Stimulated activated CD8-positive, alpha-beta memory T cell treated with anti-CD3 and anti-CD28 coated beads, Interleukin-12 subunit alpha, Interleukin-12 subunit beta, amount 100 ng/mL, for 1 hour (primary cell): ENCODE measurements at places on chromosomes 2 and 18.

DNA sequence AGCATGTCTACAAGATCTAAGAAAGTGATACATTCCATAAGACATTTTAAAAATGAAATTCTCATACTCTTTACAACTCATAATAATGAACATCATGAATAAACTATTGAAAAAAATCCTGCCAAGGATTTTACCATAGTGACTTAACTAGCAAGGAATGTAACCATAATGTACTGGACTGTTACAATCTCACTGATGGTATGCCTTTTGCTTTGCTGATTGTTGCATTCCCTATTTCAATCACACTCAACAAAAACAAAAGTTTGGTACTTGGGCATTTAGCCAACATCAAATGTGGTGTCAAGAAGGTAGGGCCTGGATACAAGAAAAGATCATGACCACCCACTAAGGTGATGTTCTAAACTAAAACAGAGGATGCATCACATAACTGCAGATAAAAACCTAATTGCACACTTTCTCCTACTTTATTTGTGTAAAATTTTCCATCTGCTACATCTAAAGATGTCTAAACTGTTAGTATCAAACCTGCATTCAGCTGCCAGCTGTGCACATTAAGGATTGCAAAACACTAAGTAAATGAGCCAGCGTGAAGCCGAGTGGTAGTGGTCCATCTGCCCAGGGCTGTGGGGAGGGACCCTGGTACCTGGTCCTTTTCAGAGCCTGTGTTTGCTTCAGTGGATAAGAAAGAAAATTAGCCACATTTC, 564.4 kb downstream of the ZEB2 start:
- no peak for DNase-seq

DNA sequence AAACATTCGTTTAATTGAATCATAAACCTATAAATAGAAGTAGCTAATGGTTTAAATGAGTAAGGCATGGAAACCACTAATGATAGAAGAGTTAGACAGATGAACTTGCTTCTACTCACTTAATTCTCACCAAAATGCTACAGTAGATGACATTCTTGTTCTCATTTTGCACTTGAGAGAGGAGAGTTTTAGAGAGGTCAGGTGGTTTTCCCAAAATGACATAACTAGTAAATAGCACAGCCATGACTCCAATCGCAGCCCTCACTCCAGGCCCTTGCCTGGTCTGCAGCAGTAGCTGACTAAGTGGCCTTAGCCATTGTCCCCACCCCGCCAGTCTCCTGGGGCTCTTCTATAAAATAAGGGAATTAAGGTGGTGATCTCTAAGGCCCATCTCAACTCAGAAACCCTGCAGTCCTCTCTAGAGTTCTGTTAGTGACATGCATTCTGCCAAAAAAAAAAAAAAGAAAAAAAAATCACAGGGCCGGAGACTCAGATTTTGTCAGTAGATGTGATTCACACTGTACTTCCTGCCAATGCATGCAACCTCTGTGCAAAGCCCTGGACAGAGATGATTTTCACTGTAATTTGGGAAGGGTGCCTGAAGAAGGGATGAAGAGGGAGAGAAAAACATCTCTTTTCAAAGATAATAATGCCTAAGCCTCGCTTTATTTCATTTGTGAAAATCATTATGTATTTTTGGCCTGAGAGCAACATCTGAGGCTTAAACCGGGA, 221.8 kb downstream of the ANAPC1 start:
- no peak for DNase-seq

GRCh38 chr18:42245137-42245536, 290.1 kb downstream of the PIK3C3 start:
- no peak for DNase-seq

GRCh38 chr2:199465390-199465789, 7.7 kb upstream of the SATB2 start:
- no peak for DNase-seq

- no peak for DNase-seq
Observed at GRCh38 chr2:137262594-137262993, 497.2 kb downstream of the THSD7B start.

GRCh38 chr2:8984855-8985254, 18.6 kb downstream of the MBOAT2 start:
- no peak for DNase-seq

GRCh38 chr2:43129676-43130547, 96.5 kb downstream of the ZFP36L2 start:
- DNase-seq, result no peak

GRCh38 chr2:128734521-128735295, 416.0 kb upstream of the HS6ST1 start:
- no peak for DNase-seq

- DNase-seq, result no peak
Observed at GRCh38 chr2:188068093-188068492, 223.6 kb upstream of the GULP1 start.

DNA sequence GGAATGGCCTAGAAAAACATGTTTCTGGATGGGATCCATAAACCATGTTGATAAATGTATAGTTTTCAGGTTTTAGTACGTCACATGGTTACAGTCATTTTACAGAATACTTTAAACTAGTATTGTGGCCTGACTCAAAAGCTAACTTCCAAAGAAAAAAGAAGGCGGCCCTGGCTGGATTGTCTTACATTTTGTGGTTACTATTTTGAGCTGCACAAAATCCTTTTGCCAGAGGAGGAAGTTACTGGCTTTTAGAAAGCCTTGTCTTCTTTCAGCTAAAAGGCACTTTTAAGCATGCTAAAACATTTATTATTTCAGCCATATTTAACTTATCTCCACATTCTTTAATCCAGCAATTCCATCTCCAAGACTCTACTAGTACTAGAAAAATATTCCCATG, 227.9 kb downstream of the CDH2 start:
- DNase-seq, result no peak

GRCh38 chr2:190986221-190986953, 27.6 kb downstream of the STAT1 start:
- DNase-seq, result no peak

GRCh38 chr2:134739879-134740301, 21.1 kb upstream of the TMEM163 start:
- DNase-seq, result no peak

- no peak for DNase-seq
Observed at GRCh38 chr2:8234253-8234652, 447.6 kb upstream of the ID2 start.

GRCh38 chr2:52356556-52356955, 1324.6 kb upstream of the NRXN1 start:
- no peak for DNase-seq

GRCh38 chr2:70726947-70727725, 40.9 kb downstream of the ADD2 start:
- DNase-seq, result no peak

DNA sequence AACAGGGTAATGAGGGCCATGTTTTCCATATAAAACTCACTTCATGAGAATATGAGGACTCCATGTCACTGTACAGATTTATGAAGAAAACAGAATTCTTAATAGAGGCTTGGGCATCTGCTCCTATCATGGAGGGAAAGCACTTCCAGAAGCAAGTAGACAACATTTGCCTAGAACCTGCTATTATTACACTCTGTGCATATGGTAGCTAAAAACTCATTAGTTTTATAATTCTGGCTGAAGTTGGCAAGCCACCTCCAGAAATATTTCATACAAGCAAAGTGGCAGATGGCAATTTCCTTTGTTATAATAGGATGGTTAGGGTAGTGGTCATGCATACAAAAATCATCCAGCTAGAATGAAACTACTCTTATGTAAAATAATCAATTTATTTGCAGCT, 65.8 kb upstream of the TLK1 start:
- DNase-seq, result no peak

GRCh38 chr2:95353055-95353575, 49.4 kb upstream of the FAHD2A start:
- DNase-seq, result no peak

GRCh38 chr2:14544247-14544646, 88.3 kb upstream of the LRATD1 start:
- no peak for DNase-seq

- DNase-seq, result no peak
Observed at GRCh38 chr2:46770622-46771021, 145.0 kb downstream of the MCFD2 start.

- DNase-seq, result no peak
Observed at GRCh38 chr18:31070206-31070605, 27.7 kb upstream of the DSC3 start.

- no peak for DNase-seq
Observed at GRCh38 chr18:39313992-39314391, 1748.4 kb upstream of the CELF4 start.

DNA sequence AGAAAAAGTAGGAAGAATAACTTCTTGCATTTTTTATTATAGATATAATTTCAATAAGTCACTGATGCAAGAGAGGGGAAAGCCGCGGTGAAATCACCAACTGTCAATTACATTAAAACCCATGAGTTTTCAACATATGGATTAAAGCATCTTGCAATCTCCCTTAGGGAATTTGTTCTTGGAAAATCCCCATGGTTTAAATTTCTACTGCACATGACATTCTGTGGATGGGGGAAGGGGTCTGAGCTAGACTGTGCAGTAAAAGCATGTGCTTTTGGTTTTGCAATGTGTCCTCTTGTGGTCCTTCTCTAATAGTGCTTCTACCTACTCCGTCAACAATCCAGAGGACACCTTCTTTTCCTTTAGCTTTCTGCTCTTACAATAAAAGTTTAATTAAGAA, 894.0 kb downstream of the DCDC2C start:
- no peak for DNase-seq

DNA sequence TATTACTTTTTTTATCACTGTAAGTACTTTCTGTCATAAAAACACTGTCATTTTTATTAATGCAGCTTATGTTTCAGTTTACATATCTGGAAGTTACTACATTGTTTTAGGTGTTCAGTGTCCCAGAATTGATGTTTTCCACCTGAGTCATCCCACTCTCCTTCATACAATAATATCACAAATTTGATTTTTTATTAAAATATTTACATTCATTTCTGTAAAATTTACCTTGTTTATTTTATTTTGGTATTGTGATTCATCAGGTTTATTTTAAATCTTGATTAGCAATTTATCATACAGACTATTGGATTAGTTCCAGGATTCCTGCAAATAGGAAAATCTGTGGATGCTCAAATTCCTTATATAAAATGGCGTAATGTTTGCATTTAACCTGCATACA, 1662.9 kb downstream of the SUCLG1 start:
- no peak for DNase-seq

GRCh38 chr18:49431165-49431962, 29.1 kb downstream of the DYM start:
- no peak for DNase-seq

GRCh38 chr2:145596416-145596815, 1076.5 kb upstream of the ZEB2 start:
- no peak for DNase-seq

DNA sequence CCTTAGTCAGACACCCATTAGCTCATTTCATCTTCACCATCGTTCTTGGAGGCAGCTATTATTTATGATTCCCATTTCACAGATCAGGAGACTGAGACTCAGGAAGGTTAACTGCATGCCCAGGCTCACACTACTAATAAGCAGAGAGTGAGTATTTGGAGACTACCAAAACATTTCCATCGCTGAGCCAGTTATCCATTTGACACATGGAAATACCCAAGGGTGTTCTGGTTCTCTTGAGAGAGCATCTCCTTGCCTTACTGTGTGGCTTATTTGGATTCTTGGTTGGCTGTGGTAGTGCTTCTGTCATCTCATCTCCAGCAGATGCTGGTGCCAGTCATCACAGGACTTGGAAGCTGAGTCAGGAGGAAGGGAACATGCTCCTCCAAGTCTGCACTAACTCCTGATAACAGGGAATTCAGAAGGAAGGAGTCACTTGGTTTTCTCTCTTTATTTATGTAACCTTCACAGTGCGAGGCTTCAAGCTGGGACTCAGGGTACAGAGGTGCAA, 55.2 kb downstream of the RASGRP3 start:
- DNase-seq, result no peak

GRCh38 chr2:149033716-149034115, 4.8 kb upstream of the LYPD6B start:
- DNase-seq, result no peak

DNA sequence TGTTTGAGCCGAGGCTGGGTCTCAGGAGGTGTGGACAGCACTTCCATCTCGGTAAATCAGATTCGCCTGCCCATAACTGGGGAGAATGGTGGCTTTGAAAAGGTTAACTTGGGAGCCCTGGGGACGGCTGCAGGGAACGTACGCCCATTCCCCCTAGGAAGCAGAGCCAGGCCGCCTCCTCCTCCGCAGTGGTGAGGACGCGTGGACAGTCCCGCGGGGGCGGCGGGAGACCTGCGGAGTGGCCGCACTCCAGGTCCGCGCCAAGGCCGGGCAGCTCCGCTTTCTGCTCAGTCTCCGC, 845 bp upstream of the MYCN start:
- DNase-seq, result no peak

- no peak for DNase-seq
Observed at GRCh38 chr18:69947361-69948133, at the start of gene CD226. Gene CD226 (minus strand): TSS chr18:69947873. CDS start chr18:69947406, 467 bp downstream.

DNA sequence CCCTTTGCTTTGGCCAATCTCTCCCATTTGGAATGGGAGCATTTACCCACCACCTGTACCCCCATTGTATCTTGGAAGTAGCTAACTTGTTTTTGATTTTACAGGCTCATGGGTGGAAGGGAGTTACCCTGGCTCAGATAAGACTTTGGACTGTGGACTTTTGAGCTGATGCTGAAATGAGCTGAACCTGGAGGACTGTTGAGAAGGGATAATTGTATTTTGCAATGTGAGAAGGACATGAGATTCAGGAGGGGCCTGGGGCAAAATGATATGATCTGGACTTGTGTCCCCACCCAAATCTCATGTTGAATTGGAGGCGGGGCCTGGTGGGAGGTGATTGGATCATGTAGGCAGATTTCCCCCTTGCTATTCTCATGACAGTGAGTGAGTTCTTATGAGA, 58.6 kb upstream of the ZFP36L2 start:
- DNase-seq, result no peak

GRCh38 chr2:238582159-238582558, 155.4 kb downstream of the ASB1 start:
- no peak for DNase-seq

DNA sequence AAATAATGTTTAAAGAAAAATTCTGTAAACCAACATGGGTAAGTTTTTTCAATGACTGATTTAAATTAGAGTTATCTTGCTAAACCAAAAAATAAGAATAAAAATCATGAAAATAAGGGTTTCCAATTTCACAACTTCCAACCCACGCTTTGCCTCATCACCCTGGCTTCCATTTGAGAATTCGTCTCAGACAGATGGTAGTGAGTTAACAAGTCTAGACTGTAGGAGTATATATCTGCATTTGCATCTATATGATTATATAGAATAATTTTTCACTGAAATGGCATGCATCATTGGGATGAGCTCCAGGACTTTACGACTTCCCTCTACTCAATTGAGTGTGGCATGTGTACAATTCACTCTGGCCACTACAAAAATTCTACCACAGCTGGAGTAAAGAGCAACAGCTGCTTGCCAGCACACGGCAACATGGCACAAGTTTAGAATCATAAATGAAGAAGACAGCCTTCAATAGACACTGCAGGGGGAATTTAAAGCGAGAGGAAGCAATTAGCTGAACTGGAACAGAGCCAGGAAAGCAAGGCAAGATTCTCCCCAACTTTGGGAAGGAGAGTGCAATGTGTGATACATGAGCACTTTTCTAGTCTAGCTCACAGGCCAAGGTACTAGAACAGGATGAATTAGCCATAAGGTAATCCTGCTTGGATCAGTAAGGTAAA, 1673.5 kb upstream of the CELF4 start:
- DNase-seq, result no peak

GRCh38 chr18:77487951-77488740, 238.5 kb downstream of the GALR1 start:
- DNase-seq, result no peak

GRCh38 chr18:56021136-56021808, 433.3 kb upstream of the TCF4 start:
- DNase-seq, result no peak
